ENCODE measurements at places on chromosomes 5 and 9. TPM values are rescaled to one million over a fixed set of nuclear protein-coding genes. Genes with fewer than 3 reads are reported as not detected.

GRCh38 chr5:96788112-96788749 lies 19.5 kb downstream of the ERAP1 start:
- no peaks in the 10 kb centered on the region for H3K4me1 ChIP-seq
- H3K4me3 ChIP-seq: no peak overlapping the region
- H3K27me3 ChIP-seq: no peaks in the 10 kb centered on the region

GRCh38 chr9:107963246-107963645 lies 473.7 kb upstream of the KLF4 start:
- H3K4me1 ChIP-seq: no peaks in the 10 kb centered on the region
- DNase-seq: no peak
- no peak overlapping the region for H3K4me3 ChIP-seq
- no peak overlapping the region for H3K27ac ChIP-seq
- H3K36me3 ChIP-seq: no peaks in the 10 kb centered on the region

DNA sequence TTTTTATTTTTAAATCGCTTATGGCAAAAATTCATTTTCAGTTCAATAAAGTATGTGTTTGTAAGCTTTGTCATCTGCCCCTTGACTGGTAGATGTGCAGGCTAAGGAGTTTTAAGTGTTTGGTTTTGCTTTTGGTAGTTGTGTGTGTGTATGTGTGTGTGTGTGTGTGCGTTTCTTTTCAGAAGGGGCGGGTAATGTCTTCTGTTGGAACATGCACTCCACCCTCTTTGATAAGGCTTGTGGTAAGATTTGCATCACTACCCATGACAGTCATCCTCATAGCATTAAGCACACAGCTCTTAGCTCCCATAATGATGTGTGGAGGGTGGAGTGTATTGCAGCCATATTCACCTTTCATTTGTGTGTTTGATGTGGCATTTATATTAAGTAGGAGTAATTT lies 92.1 kb upstream of the FSD1L start:
- H3K27ac ChIP-seq: no peak overlapping the region
- H3K4me3 ChIP-seq: no peak overlapping the region
- no peaks in the 10 kb centered on the region for H3K4me1 ChIP-seq
- no peaks in the 10 kb centered on the region for H3K27me3 ChIP-seq

DNA sequence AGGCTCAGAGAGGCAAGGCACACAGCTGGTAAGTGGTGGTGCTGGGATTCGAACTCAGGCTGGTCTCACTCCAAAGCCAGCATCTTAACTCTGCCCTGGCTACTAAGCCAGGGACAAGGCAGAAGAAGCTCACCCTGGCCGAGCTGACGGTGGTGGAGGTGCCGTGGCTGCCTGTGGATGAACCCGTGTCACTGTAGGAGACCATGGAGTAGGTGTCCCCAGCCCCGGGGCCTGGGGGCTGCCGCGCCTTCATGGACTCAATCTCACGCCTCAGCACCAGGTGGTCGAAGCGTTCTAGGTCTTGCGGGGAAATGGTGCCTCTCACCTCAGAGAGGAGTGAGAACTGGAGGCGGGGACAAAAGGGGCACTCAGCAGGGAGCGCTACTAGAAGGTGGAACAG lies 35.4 kb upstream of the AKNA start:
- no peaks in the 10 kb centered on the region for H3K4me1 ChIP-seq
- H3K27ac ChIP-seq: no peak overlapping the region
- no peaks in the 10 kb centered on the region for H3K27me3 ChIP-seq

DNA sequence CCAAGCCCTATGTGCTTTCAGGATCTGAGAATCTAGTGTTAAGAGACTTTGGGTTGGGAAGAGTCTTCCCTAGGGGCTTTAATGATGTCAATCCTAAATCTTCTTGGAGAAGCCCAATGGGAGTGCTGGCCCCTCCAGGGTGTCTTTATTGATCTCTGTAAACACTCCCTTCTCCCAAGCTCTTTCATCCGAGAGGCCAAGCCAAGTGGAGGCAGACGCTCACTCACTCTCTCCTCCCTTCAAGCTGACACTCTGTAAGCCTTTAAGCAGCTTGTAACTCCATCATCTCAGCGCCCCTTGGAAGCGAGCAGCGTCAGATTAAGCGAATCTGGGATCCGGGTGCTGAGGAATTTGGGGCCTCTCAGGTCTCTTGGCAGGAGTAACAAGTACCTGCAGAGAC lies 37.7 kb downstream of the SPARC start:
- no peaks in the 10 kb centered on the region for H3K27me3 ChIP-seq
- no peak overlapping the region for H3K4me3 ChIP-seq
- DNase-seq: no peak

- DNase-seq: no peak
- no peak overlapping the region for H3K4me3 ChIP-seq
- H3K27ac ChIP-seq: no peak overlapping the region
- H3K36me3 ChIP-seq: no peaks in the 10 kb centered on the region
Observed at GRCh38 chr5:86786955-86787354, 169.2 kb downstream of the COX7C start.

GRCh38 chr5:169544264-169544950 lies 39.2 kb upstream of the SPDL1 start:
- no peaks in the 10 kb centered on the region for H3K4me1 ChIP-seq
- no peak overlapping the region for H3K4me3 ChIP-seq
- DNase-seq: no peak
- H3K36me3 ChIP-seq: no peaks in the 10 kb centered on the region

- H3K4me1 ChIP-seq: peaks cover 22% of the 10 kb centered on the region
- no peaks in the 10 kb centered on the region for H3K27me3 ChIP-seq
- peak; percentile 51 for DNase-seq
- no peaks in the 10 kb centered on the region for H3K36me3 ChIP-seq
Observed at GRCh38 chr5:154179846-154180710, 10.5 kb upstream of the GALNT10 start.

DNA sequence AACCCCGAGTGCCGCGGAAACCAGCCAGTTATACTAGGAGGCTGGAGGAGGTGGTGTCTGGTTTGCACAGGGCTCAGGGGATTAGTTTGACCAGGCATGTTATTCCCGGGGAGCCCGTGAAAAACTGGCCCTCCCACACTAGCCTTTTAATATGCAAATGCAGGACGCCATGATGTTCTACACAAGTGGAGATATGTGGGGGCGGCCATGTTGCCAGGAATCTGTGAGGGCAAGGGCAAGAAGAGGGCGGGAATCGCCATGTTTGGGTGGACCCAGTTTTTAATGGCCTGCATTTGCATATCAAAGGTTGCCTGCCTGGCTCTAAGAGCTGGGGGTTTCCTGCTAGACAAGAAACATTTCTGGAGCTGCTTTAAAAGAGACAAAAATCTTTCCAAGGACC lies 940.7 kb downstream of the CDH18 start:
- no peaks in the 10 kb centered on the region for H3K36me3 ChIP-seq
- no peaks in the 10 kb centered on the region for H3K27me3 ChIP-seq
- H3K4me1 ChIP-seq: no peaks in the 10 kb centered on the region
- H3K4me3 ChIP-seq: no peak overlapping the region
- no peak for DNase-seq

- H3K4me1 ChIP-seq: no peaks in the 10 kb centered on the region
- H3K27me3 ChIP-seq: no peaks in the 10 kb centered on the region
- H3K4me3 ChIP-seq: no peak overlapping the region
- no peaks in the 10 kb centered on the region for H3K36me3 ChIP-seq
- no peak for DNase-seq
Observed at GRCh38 chr9:27393054-27393846, 96.3 kb upstream of the EQTN start.

- no peak overlapping the region for H3K4me3 ChIP-seq
- H3K36me3 ChIP-seq: no peaks in the 10 kb centered on the region
- no peaks in the 10 kb centered on the region for H3K27me3 ChIP-seq
- DNase-seq: no peak
- no peaks in the 10 kb centered on the region for H3K4me1 ChIP-seq
Observed at GRCh38 chr5:160129841-160130240, 10.6 kb upstream of the PWWP2A start.

DNA sequence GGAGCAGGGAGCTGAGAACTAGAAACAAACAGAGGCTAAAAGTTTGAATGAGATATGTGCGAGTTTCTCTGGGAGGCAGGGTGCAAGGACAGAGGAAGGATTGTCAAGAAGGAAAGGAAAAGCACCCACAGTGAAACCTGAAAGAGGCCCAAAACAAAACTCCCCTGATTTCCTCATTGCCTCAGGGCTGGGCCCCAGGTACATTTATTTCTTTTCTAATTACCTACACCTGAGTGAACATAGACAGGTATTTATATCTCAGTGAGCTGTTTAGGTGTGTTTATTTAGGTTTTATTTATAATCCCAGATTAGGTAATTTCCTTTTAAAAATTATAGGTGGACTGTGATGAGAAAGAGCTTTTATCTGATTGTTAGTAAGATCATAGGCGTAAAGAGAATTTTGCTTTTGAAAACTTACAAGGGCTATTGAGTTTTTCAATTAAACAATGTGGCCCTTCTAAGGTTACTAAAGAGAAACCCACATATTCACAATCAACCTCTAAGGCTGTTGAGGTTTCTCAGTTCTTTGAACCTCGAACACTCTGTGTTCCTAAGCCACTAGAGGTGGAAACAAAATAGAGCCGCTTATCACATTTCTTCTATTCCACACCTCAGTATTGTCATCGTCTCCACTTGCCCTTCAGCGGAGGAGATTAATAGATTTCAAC lies 344.8 kb downstream of the ZNF608 start:
- peak overlapping the region; percentile 34 for H3K4me3 ChIP-seq
- peak overlapping the region; percentile 94 for H3K27ac ChIP-seq
- peaks cover 38% of the 10 kb centered on the region for H3K4me1 ChIP-seq

The MEGF9 gene
- 30.3 TPM for total RNA-seq

The EFNA5 gene
- total RNA-seq: 38.0 TPM

The INSL6 gene
- not detected for total RNA-seq

The SLC6A3 gene
- total RNA-seq: not detected

The RASEF gene
- total RNA-seq: 12.8 TPM

The OBP2B gene
- total RNA-seq: not detected

Measured in PC-9 (cell line).